ENCODE measurements at places on chromosomes 2 and 18. TPM values are rescaled to one million over a fixed set of nuclear protein-coding genes. Genes with fewer than 3 reads are reported as not detected.

SNED1 gene
- total RNA-seq: 31.9 TPM

WNT10A gene
- 0.52 TPM for total RNA-seq

NLRC4 gene
- 1.7 TPM for total RNA-seq

PPP1R1C gene
- total RNA-seq: 5.5 TPM

SNRNP27 gene
- 44.1 TPM for total RNA-seq

ACMSD gene
- total RNA-seq: not detected

RGPD3 gene
- total RNA-seq: 0.10 TPM

NEU4 gene
- 0.16 TPM for total RNA-seq

SCYGR4 gene
- not detected for total RNA-seq

FSHR gene
- 0.31 TPM for total RNA-seq

DYNAP gene
- not detected for total RNA-seq

Measured in left cardiac atrium (tissue), 4 donors.